ENCODE measurements at places on chromosomes 5 and 9.
A peak's percentile ranks its signal among the peaks of the same experiment; 100 is the strongest.

GRCh38 chr5:95743877-95744276 lies 12.7 kb downstream of the RHOBTB3 start:
- no peak for DNase-seq

GRCh38 chr9:93899609-93900435 lies 55.3 kb downstream of the BARX1 start:
- DNase-seq, result no peak

DNA sequence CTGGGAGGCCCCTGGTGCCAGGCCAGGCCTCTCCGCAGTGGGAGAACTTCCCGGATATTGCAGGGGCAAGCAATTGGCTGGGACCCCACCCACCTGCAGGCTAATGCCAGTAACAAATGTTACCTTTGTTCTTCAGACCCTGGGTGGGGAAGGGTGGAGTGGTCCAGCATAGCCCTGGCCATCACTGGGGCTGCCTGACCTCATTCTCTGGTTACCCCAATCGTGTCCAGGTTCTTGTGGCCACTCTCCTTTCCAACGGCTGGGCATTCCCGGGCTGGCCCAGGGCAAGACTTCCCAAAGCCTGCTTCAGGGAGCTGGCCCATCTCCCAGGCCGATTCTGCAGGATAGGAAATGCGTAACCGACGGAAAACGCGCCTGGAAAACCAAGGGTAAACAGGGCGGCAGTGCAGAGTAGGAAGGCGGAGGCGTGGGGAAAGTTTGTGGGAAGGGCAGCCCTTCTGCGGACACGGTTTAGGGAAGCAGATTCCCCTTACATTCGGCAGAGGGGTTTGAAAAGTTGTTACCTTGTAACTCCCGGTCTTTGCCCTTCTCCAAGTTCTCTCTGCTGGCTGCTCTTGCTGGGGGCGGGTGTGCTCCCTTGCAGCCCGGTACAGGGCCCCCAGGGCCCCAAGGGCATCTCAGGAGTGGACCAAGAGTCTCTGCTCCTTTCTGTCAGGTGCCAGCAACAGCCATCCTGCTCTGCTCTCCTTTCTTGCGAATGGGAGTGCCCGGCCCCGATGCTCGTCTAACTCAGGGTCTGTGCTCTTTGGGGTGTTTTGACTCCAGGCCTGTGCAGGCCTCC lies 3.5 kb downstream of the NRARP start:
- peak; percentile 75 for DNase-seq

GRCh38 chr9:111034898-111035539 lies 3.3 kb downstream of the LPAR1 start:
- DNase-seq, result no peak

DNA sequence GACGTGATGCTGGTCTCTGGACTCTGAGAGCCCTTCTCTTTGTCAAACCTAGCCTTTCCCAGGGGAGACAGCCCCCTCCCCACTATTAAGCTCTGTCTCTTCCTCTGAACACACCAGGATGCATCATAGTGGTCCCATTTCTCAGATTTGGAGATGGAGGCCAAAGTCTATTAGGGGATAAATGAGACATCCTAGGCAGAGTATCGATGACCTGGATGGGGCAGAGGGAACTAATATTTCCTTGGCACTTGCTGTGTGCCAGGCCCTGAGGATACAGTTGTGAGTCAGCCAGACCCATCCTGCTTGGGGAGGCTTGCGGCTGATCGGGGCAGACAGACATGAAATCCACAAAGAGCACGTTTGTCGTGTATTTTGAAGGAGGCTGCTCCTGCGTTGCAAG lies 5.2 kb downstream of the DNM1 start:
- no peak for DNase-seq

GRCh38 chr5:148939676-148940075 lies 113.3 kb downstream of the ADRB2 start:
- no peak for DNase-seq

DNA sequence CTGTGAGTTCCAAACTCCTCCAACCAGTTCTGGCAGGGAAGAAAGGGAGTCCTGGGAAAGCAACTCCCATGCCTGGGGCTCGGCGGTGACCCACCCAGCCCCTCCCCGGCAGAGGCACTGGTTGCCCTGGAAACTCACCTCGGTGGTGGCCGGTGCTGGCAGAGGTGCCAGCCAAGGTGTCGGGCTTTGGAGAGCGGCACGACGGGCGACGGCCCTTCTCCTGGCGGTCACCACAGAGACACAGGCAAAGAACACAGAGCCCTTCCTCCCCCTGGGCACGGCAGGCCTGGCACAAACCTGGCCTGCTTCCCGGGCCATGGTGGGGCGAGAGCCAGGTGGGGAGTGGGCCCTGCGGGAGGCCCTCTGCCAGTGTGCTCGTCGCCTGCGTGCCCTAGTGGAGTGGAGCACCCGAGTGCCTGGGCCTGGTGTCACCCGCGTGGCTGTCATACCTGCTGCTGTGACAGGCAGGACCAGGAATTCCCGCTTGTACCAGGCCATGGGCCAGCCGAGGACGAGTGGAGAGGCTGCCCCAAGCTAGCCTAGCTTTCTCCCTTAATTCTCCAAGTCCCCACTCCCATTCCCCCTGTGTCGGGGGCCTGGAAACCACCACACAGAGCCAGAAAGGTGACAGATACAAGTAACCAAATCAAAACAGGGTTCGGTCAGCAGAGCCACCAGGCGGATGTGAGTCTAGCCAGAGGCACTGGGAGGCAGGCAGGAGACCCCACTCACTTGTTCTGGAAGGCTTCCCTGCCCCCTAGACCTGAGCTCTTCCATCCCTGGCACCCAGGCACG lies 8.2 kb upstream of the RALGDS start:
- DNase-seq, result no peak

- no peak for DNase-seq
Measured at GRCh38 chr5:131224387-131225201, 39.3 kb upstream of the CDC42SE2 start.

GRCh38 chr5:150327139-150327538 lies 24.4 kb upstream of the ARSI start:
- no peak for DNase-seq

DNA sequence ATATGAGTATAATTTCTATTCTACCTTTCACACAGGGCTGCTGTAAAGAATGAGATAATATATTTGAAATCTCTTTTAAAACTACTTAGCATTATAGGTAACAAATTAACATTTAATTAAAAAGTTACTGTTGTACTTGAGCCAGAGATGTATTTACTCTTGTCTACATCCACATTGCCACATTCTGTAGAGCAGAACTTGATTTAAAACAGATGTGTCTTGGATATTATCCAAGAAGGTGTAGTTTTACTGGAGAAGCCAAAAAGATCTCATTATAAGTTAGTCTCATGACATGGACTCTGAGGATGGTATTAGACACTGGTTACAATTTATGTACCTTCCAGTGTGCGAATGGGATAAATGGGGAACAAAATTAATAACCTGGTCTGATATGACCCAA lies 293.1 kb upstream of the CCNH start:
- no peak for DNase-seq

DNA sequence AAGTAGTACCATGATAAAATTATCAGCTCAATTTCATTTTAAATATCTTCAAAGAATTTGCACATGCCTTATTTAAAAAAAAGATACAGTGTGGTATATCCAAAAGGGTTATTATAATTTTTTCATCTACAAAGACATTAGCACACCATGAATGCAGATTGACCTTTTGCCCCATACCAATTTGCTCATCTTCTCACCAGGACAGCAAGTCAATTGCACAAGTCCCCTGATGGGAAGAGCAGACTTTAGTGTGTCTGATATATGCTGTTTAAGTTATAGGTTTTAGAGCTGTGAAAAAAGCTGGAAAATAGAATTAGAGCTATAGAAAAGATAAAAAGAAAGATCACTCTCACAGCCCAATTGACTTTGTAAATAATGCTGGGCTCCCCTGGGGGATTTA lies 325.8 kb upstream of the CDH6 start:
- no peak for DNase-seq

- DNase-seq, result no peak
Measured at GRCh38 chr9:16413509-16414016, 456.9 kb downstream of the BNC2 start.

- no peak for DNase-seq
Measured at GRCh38 chr5:9069650-9070049, 476.2 kb downstream of the SEMA5A start.

GRCh38 chr9:130845901-130846481 lies 10.9 kb downstream of the ABL1 start:
- DNase-seq, result no peak

DNA sequence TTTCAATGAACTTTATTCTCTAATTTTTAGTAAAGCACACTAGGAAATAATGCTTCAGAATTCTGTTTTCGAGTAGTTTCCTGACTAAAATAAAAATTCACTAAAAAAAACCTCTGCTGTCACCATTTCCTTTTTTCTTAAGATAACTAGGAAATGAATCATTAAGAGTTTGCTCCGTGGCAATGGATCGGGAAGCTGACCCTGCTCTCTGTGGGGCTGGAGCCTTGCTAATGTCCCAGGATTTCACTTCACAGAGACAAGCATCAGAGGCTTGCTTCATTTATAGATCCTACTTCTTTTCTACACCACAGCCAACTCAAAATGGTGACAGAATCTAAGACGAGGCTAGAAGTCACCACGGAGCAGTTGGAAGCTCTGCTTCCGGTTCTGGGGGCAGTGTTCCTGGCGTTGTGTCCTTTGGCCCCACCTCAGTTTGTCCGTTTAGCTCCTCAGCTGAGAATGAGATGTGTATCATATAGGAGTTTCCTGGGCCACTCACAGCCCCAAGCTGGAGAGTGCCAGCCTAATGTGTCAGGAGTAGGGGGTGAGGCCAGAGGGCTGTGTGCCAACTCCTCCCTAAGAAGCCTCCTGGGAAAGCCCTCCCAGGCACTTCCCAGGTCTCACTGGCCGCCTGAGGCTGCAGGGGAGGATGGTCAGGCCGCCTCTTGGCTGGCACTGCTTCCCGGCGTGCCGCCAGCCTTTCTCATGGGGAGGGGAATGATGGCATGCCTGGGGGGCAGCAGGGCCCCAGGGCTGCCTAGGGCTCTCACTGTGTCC lies 19.6 kb downstream of the TENT4A start:
- peak; percentile 35 for DNase-seq

GRCh38 chr5:43429016-43429415 lies 16.8 kb upstream of the CCL28 start:
- DNase-seq, result no peak

DNA sequence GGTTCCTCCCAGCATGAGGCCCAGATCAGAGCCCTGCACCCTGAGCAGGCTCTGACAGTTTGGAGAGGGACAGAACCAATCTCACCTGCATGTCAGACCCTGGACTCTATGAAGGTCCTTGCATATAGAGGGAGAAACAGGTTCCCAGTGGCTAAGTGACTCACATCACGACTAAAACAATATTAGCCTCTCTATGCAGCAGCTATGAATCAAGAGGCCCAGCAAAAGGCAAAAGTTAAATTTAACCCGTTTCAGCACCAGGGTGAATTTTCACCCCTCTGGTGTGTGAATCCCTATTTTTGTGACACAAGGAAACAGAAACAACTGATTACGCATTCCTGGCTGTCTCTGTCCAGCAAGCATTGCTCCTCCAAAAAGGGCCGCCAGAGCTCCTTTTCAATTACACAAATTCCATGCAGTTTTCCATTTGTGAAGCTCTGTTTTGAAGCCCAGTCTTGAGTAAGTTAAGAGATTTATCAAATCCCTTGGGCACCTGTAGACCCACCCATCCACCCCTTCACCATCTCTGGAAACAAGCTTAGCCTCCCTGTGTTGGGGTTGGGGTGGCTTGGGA lies 136.6 kb downstream of the GABBR2 start:
- no peak for DNase-seq

DNA sequence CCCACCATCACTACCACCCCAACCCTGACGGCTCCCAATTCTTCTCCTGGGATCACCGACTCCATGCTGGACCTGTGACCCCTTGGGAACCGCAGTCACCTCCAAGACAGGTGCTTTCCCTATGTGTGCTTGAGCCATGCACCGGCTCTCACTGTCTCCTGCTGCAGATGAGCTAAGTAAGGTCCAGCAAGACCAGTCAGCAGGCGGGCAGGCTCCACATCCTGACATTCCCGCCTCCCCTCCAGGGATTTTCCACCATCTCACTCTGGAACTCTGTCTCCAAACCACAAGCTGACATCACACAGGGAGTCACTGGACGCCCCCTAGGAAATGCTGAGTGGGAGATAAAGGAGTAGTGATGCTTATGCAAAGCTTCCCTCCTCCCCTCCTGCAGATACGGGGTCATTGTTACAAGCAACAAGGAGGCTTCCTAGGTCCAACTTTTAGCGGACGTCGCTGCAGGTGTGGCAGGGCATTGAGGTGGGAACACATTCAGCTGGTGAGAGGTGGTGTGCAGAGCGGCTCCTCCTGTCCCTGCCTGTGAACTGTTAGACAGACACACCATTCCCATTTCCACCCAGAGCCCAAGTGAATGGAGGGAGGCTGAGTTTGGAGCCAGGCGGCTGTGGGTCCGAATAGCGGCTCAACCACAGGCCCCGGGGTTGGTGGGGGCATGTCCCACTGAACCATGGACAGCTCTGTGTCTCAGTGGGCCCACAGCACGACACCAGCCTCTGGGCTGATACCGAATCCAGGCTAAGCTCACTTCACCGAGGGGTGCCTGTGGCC lies 129.2 kb upstream of the PHYKPL start:
- no peak for DNase-seq

- DNase-seq, result no peak
Measured at GRCh38 chr9:77673941-77674791, 26.0 kb upstream of the GNA14 start.

- no peak for DNase-seq
Measured at GRCh38 chr5:169583101-169583423, 511 bp upstream of the SPDL1 start.

GRCh38 chr9:137535120-137535428 lies 15.1 kb downstream of the PNPLA7 start:
- no peak for DNase-seq

- DNase-seq, result no peak
Measured at GRCh38 chr9:36948051-36948450, 86.0 kb downstream of the PAX5 start.

GRCh38 chr9:84103651-84104377 lies 123.2 kb downstream of the RMI1 start:
- DNase-seq, result no peak

DNA sequence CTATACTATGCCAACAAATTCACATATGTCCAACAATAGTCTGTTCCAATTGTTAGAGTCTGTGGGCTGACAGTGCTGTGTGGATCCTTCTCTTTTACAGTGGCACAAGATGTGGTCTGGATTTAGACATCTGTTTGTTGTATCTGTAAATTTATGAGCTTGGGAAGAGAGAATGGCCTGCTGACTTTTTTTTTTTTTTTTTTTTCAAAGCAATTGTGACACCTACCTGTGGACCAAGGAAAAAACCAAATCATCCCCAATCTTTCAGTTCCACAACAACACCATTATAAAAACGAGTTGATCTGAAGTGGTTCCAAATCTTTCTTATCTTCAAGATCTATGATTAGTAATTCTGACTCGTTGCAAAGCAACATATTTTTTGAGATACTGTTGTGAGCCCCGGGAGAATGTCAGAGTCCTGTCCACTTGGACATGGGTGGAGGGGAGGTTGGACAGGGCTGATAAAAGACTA lies 4.9 kb downstream of the IRX2 start:
- no peak for DNase-seq

GRCh38 chr5:135894276-135894675 lies 1.4 kb downstream of the IL9 start:
- DNase-seq, result no peak
